ENCODE measurements at places on chromosomes 4 and X. TPM values are rescaled to one million over a fixed set of nuclear protein-coding genes. Genes with fewer than 3 reads are reported as not detected.

- no peak for DNase-seq
Measured at GRCh38 chr4:2286904-2287593, 25.1 kb upstream of the MXD4 start.

The SPATA4 gene
- not detected for total RNA-seq

The RAB39B gene
- 0.68 TPM for total RNA-seq

The NEUROG2 gene
- not detected for total RNA-seq
